ENCODE measurements at places on chromosomes 4 and X.

GRCh38 chr4:6313216-6313615 lies 43.6 kb downstream of the WFS1 start:
- no peak for DNase-seq

DNA sequence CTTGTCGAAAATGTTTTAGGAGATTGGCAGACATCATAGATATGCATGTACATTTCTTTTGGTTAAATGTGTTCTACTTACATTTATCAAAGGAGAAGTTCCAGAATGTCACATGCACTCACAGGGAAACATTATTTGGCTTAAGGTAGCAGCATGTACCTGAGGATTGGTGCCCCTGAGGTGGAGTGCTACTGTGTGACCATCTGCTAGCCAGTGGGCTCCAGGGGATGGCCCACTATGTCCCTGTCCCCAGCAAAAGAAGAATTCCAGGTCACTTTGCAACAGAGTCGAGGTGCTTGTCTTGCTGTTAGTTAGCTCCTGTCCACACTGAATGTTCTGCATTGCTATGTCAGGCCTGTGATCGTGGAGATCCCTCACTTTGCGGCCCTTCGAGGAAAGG lies 283.2 kb downstream of the ANK2 start:
- no peak for DNase-seq

- DNase-seq = no peak
Measured at GRCh38 chr4:95599777-95600400, 51.1 kb upstream of the UNC5C start.

DNA sequence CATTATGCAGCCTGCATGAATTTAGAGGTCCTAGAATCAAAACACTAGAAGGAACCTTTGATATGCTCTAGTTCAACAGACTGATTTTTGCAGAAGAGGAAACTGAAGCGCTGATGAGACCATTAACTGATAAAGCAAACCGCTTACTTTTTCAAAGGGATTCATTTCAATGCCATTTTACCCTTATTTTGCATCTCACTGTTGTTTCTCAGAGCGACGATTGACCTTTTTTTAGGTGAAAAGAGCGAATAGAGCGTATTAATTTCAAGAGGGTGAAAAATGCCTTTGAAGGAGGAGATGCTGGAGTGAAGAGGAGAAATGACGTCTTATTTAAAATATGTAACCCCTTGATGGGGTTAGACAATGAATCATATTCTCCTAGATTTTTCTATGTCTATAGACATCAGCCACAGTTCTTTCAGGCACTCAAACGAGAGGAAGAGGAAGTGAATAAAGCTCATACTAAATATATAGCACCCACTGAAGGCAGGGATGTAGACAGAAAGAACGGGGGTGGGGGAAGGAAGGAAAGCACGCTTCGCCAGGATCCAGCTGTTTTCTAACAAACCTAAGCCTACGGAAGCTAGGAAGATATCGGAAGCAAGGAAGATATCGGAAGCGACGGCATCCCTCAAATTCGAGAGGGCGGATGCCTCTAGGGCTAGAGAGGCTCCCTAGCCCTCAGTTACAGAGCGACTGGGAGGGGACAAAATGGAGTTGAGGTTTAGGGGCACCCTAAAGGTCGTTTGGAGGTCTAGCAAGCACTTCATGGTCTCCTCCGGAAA lies 848 bp downstream of the ACSL4 start:
- DNase-seq = no peak

DNA sequence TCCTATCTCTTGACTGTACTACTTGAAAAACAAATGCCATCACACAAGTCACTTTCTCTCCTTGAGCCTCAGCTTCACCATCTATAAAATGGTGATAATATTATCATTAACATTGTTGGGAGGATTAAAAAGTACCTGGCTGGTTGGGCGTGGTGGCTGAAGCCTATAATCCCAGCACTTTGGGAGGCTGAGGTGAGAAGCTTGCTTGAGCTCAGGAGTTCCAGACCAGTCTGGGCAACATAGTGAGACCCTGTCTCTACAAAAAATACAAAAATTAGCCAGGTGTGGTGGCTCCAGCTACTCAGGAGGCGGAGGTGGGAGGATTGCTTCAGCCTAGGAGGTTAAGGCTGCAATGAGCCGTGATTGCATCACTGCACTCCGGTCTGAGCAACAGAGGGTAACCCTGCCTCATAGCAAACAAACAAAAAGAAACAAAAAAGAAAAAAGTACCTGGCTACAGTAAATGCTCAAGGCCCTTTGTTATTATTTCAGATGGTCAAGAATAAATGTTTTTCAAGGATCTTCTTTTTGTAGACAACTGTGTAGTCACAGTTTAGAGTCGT lies 120.3 kb downstream of the CHRNA9 start:
- no peak for DNase-seq

GRCh38 chr4:61143461-61143860 lies 56.7 kb upstream of the ADGRL3 start:
- no peak for DNase-seq

DNA sequence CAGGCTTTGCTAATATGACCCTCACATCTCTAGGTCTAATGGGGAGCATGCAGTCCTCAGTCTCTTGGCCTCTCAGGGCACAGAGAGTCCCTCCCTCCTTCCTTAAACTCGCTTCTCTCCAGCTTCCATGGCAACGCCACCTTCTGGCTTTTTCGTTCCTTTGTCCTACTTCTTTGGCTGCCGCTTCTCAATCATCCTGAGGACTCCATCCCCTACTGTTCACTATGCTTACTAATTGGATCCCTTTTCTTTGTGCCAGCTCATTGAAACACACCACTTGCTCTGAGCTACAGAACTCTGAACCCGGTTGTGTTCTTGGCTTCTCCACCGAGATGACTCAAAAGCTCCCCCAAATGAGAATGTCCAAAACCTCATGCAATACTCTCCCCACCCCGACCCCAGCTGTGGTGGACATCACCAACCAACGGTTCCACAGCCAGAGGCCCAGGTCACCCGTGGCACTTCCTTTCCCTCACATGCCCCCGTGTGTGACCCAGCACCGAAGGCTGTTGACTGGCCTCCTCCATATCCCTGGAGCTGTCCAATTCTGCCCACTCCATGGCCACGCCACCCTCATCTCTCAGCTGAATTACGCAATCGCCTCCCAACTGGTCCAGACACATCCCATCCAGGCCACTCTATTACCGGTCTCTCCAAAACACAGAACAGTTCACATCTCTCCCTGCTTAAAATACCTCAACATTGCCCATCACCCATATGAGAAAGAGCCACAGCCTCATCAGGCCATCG lies 34.7 kb downstream of the CRMP1 start:
- no peak for DNase-seq

DNA sequence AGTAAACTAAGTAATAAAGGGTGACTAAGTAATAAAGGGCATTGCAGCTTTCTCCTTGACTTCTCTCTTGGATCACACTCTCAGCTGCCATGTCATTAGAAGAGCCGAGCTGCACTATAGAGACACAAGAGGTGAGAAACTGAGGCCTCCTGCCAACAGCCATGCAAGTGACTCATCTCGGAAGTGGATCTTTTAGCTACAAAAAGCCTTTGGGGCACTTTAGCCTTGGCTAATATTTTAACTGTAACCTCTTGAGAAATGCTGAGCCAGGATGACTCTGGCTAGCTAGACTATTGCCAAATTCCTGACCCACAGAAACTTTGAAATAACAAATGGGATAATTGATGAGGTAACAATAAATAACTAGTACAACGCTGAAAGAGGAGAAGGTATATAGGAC lies 1.5 kb upstream of the NEIL3 start:
- no peak for DNase-seq

- DNase-seq = no peak
Measured at GRCh38 chr4:57607566-57608180, 497.5 kb upstream of the IGFBP7 start.

DNA sequence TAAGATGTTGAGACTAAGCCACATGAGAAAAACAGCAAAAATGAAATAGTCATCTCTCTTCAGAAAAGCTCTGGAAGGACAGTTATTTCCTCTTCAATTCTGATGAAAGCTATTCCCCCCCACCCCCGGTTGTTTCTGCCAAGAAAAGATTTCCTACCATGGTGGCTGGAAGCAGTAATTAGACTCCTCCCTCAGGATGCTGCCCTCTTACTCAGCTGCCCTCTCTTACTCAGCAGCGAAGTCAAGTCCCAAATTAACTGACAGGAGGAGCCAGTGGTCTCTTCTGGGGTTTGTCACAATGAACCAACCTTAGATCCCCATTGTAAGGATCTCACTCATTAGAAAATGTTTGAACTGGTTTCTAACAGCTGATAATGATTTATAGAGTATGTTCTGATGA lies 38.0 kb downstream of the GPM6B start:
- no peak for DNase-seq

- DNase-seq = no peak
Measured at GRCh38 chrX:30637874-30638815, 15.1 kb upstream of the GK start.

DNA sequence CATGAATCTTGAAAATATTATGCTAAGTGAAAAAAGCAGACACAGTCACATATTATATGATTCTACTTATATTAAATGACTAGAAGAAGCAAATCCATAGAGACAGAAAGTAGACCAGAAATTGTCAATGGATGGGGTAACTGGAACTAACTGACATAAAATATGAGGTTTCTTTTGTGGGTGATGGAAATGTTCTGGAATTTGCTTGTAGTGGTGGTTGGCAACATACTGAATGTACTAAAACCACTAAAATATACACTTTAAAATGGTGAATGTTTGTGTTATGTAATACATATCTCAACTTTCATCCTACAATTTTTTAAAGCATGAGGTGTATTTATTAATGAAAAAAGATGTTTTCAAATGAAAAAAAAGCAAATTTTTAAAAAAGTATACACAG lies 14.7 kb downstream of the CNOT6L start:
- no peak for DNase-seq

DNA sequence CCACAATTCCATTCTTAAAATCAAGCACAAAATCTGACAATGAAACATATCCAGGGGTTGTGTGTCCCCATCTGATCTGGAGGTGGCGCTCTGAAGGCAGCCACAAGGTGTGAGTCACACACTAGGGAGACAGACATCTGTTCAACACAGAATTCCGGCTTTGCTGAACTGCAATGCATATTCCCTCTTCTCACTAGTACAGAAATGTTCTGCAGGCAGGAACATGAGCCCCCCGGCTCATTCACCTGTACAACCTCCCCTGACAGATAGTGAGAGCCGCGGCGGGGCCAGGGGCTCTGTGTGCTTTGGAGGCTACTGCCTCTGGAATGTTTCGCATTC lies 41.9 kb downstream of the WDR1 start:
- no peak for DNase-seq

- no peak for DNase-seq
Measured at GRCh38 chr4:112560084-112560483, 44.1 kb upstream of the NEUROG2 start.

DNA sequence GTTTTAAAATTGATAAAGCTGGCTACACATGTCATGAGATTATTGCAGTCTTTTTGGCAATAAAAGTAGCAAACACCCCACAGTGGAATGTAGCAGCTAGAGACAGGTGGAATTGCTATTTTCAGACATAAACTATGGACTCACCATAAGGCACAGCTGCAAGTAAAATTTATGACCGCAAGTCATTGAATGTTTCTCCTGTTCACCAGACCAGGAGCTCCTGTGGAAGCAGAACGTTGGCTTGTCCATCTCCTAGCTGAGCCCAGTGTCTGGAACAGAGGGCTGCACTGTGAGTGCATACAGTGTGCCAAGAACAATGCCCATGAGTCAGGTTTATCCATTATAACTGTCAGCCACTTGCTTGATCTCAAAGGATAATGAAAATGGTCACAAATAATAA lies 538.2 kb downstream of the INPP4B start:
- DNase-seq = no peak

DNA sequence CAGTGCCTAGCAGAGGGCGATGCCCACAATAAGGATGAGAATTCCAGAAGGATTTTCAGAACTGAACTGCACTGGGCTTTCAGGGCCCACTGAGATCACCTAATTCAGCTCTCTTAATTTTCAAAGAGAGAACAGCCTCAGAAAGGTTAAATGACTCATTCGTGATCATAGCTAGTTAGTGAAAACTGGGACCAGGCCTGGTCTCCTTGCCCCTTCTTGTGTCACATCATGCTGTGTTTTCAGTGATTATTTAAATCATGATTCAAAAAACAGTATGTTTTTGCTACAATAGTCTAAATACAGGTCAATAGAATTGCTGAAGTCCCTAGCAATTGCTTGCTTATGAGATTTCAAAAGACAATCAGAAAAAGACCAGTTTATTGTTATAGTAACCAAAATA lies 136.4 kb upstream of the PLAC1 start:
- no peak for DNase-seq

- DNase-seq = no peak
Measured at GRCh38 chr4:3184725-3185124, 64.2 kb upstream of the MSANTD1 start.

- no peak for DNase-seq
Measured at GRCh38 chr4:66433706-66434105, 763.4 kb upstream of the EPHA5 start.

- DNase-seq = no peak
Measured at GRCh38 chr4:2046031-2046961, 12.8 kb upstream of the NAT8L start.

GRCh38 chr4:142085513-142086292 lies 449.3 kb downstream of the IL15 start:
- DNase-seq = no peak

DNA sequence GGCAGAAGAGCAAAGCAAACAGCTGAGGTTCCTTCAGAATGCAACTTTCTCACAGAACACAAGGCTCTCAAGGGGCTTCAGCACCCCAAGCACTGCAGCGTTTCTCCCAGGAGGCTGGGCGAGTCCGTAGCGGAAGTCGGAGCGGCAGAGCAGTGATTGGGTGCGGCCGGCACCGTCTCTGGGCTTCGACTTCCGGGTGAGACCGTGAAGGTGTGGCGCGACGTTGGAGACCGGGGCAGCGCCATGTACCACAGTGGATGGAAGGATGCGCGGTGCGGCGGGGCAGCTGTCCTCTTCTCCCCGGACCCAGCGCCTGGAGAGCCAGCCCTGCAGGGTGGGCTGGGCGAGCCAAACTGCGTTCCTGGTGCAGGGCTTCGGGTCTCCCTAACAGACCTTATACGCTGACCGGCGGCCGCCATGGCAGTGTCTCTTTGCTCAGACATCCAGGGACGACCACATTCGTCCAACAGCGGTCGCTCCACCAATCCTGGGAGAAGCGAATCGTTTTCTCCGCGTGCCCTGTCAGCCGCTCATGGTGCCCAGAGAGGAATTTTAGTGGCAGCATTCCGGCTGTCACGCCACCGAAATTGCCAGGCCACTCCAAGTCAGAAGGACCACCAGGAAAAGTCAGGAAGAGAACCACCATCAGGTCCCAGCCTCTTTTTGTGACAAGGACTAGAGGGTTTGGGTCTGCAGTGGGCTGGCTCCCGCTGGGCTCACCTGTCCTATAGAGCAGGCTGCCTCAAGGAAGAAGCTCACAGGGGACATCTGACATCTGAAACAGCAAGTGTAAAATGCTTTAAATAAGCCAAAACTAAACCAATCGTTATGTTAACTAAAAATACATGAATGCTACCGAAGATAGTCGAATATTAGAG lies 20.5 kb downstream of the TRIM61 start:
- peak; percentile 45 for DNase-seq

DNA sequence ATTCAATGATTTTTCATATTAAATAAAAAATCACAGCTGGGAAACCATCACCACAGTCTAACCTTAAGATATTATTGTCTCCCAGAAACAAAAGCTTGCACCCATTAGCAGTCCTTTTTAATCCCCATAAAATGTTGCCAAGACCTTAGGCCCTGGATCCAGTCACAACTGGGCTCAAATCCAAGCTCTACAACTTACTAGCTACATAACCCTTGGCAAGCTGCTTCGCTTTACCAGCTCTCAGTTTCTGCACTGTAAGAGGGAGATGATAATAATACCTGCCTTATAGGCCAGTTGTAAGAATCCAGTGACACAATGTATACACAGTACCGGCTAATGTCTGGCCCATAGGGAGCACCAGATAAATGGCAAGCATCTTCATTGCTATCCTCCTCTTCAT lies 400.9 kb upstream of the FGF13 start:
- DNase-seq = no peak

Data from activated gamma-delta T cell (primary cell).